ENCODE measurements at places on chromosomes 13 and 19. TPM values are rescaled to one million over a fixed set of nuclear protein-coding genes. Genes with fewer than 3 reads are reported as not detected.

PIAS4 gene
- 17.9 TPM for total RNA-seq

ZMYM2 gene
- total RNA-seq, result 58.1 TPM

GADD45B gene
- 27.3 TPM for total RNA-seq

ZNF836 gene
- total RNA-seq, result 3.5 TPM

CCDC70 gene
- not detected for total RNA-seq

GSK3A gene
- total RNA-seq, result 12.9 TPM

ATP8A2 gene
- under 0.01 TPM for total RNA-seq

OLFM2 gene
- total RNA-seq, result 0.46 TPM

ACP5 gene
- not detected for total RNA-seq

SULT2A1 gene
- not detected for total RNA-seq

CGB3 gene
- total RNA-seq, result not detected

POGLUT2 gene
- total RNA-seq, result 33.1 TPM

IL4I1 gene
- total RNA-seq, result 8.2 TPM

C19orf33 gene
- 7.5 TPM for total RNA-seq

C5AR1 gene
- not detected for total RNA-seq

FLT3LG gene
- total RNA-seq, result 1.8 TPM

FBXO17 gene
- 21.8 TPM for total RNA-seq

GJB6 gene
- total RNA-seq, result not detected

OR7C1 gene
- total RNA-seq, result not detected

FFAR3 gene
- not detected for total RNA-seq

BRME1 gene
- total RNA-seq, result 0.32 TPM

HAUS8 gene
- total RNA-seq, result 4.9 TPM

FAM124A gene
- 3.6 TPM for total RNA-seq

PCDH8 gene
- total RNA-seq, result not detected

ONECUT3 gene
- not detected for total RNA-seq

GALP gene
- not detected for total RNA-seq

CRX gene
- total RNA-seq, result not detected

ATP8B3 gene
- 0.76 TPM for total RNA-seq

ZNF175 gene
- total RNA-seq, result 2.9 TPM

ZNF471 gene
- 0.97 TPM for total RNA-seq

ZNF700 gene
- 6.8 TPM for total RNA-seq

EDNRB gene
- under 0.01 TPM for total RNA-seq
